ENCODE measurements at places on chromosomes 5 and 9. TPM values are rescaled to one million over a fixed set of nuclear protein-coding genes. Genes with fewer than 3 reads are reported as not detected.

Gene ROPN1L
- 2.9 TPM for total RNA-seq

Gene LYRM7
- total RNA-seq: 2.2 TPM

Gene FOXD4
- 0.33 TPM for total RNA-seq

Gene QRFP
- not detected for total RNA-seq

Gene PCDHA8
- 0.05 TPM for total RNA-seq

Gene ZNG1A
- 23.6 TPM for total RNA-seq

Gene CFAP90
- total RNA-seq: 0.30 TPM

Gene CLIC3
- 5.2 TPM for total RNA-seq

Gene HCN1
- total RNA-seq: not detected

Gene SUB1
- total RNA-seq: 249 TPM

Gene GLRA1
- total RNA-seq: not detected

Gene SPINK5
- total RNA-seq: not detected

Gene SLC6A3
- 0.87 TPM for total RNA-seq

Gene CDH18
- total RNA-seq: not detected

Gene MEF2C
- not detected for total RNA-seq

Gene ZBTB26
- total RNA-seq: 1.9 TPM

Gene SLC4A9
- total RNA-seq: not detected

Gene BTNL8
- total RNA-seq: not detected

Gene C9orf50
- 0.36 TPM for total RNA-seq

Gene IL6ST
- total RNA-seq: 71.5 TPM

Gene FYB1
- 14.4 TPM for total RNA-seq

Gene WWC1
- 88.3 TPM for total RNA-seq

Gene MTMR12
- 18.5 TPM for total RNA-seq

Gene MUSK
- not detected for total RNA-seq

Gene SYK
- total RNA-seq: 0.03 TPM

Gene GCNT1
- 2.6 TPM for total RNA-seq

Gene EIF4EBP3
- total RNA-seq: 2.3 TPM

Gene DMRT3
- total RNA-seq: not detected

Gene PRRX2
- 9.5 TPM for total RNA-seq

Gene NIPBL
- total RNA-seq: 12.5 TPM
